ENCODE measurements at places on chromosomes 3 and 15.

DNA sequence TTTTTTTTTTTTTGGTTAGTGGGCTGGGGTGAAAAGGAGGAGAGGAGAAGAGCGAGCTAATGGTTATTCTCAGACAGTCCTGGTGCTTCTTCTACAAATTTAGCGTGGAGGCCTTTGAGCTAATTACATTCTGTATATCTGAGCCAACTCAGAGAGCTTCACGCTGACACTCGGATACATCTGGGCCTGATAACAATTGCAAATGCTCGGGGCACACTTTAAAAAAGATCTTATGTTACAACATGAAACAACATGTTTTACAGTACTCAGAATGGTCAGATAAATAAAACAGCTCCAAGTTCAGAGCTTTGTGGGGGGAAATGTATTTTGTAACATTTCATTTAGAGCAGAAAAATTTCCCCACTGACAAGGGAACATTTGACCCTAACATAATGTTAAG lies 966.9 kb upstream of the NR2F2 start:
- DNase-seq: no peak

GRCh38 chr3:138923531-138923994 lies 23.4 kb downstream of the FOXL2 start:
- DNase-seq: peak; percentile 61

DNA sequence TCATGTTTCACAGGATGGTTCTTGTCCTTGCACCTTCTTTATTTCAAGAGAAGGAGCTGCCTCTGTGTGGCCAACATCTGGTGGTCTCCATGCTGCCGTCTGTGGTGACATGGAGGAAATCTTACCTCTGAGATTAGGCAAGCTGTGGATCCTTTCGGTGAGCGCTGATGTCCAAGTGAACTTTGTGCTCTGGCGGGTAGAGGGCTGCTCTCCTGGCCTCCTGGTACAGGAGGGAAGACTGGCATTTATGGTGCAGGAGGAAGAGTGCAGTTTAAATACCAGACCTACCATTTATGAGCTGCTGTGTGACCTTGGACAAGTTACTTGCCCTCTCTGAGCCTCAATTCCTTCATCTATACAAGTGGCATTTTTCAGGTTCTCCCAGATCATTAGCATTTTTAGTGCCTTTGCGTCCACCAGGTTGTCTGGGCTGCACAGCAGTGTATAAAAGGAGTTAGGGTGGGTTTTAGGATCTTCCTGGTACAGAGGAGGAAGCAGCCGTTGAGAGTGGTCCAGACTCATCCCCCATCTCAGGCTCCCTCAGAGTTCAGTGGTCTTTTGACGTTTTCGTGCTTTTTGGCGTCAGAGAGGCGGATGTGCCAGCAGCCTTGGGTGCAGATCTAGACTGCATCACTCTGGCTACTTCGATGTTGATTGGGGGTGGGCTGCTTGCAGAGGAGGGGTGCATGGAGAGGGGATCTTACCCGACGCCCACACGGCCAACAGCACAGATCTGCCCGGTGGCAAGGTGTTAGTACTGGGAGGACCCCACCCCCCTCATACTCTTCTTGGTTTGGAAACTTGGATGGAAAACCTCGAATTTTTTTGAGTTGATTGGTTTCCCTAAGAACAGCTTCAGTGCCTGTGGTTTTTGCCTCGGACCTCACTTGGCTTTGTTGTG lies 162.2 kb downstream of the ITPR1 start:
- no peak for DNase-seq

- no peak for DNase-seq
Observed at GRCh38 chr3:128875556-128876120, 3.8 kb upstream of the ACAD9 start.

- DNase-seq: no peak
Observed at GRCh38 chr3:99931059-99931458, 113.4 kb downstream of the CMSS1 start.

GRCh38 chr3:171825222-171825828 lies 15.0 kb upstream of the PLD1 start:
- DNase-seq: no peak

DNA sequence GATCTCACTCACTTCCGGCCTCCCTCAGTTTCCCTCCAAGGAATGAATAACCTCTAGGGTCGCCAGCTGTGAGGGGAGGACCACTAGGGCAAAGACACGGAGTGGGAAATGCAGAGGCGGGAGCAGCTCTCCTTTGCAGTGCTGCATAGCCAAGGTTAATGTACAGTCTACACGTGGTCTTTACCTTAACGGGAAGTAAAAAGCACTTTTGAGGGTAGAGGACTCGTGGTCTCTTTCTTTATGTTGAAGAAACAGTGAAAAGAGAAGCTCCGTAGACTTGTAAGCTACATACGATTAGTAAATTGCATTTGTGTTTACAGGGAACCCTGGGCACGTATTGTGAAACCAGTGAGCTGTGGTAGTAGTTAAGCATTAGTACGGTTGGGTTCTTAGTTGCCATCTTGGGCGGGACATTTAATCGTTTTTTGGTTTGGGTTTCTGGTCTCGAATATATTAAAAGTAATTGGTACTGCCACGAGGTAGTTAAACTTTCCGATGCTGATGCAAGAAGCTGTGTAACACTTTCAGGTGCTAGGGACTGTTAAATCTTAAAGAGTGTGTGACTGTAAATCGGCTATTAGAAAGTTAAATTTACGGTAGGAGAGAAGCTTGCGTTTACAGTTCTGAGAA lies 828 bp downstream of the U2SURP start:
- DNase-seq: no peak
